ENCODE measurements at places on chromosomes 2 and 18.

- no peak for DNase-seq
Measured at GRCh38 chr2:47035615-47036488, 119.3 kb downstream of the STPG4 start.

DNA sequence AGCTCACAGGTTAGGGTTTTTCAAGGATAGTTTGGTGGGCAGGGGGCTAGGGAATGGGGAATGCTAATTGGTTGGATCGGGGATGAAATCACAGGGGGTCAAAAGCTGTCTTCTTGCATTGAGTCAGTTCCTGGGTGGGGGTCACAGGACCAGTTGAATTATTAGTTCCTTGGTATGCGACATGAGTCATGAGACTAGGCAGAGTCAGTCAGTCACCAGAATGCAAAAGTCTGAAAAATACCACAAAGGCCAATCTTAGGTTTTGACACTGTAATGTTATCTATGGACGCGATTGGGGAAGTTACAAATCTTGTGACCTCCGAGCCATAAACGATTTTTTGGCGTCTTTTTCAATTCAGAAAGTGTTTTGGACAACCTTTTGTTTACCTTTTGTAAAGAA, 101.2 kb downstream of the ZNF519 start:
- DNase-seq, result no peak

DNA sequence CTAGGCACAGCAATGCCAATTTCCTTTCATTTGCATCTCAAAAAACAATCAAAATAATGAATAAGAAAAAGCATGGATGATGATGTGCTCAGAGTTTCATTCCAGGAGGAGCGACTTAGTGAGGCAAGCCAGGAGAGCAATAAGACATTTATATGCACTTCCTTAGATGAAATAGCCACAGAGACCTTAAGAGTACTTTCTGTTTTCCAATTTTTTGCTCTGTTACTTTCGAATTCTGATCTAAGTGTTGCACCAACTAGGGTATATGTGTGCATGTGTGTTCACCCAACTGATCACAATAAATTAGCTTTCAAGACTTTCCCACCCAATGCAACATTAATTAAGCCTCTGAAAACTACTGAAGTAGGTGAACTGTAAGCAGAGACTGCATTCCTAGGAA, 709 bp downstream of the RAB27B start:
- no peak for DNase-seq

GRCh38 chr2:160039166-160039903, 23.1 kb downstream of the PLA2R1 start:
- no peak for DNase-seq

- no peak for DNase-seq
Measured at GRCh38 chr2:82599021-82599420, 1860.1 kb downstream of the SUCLG1 start.

DNA sequence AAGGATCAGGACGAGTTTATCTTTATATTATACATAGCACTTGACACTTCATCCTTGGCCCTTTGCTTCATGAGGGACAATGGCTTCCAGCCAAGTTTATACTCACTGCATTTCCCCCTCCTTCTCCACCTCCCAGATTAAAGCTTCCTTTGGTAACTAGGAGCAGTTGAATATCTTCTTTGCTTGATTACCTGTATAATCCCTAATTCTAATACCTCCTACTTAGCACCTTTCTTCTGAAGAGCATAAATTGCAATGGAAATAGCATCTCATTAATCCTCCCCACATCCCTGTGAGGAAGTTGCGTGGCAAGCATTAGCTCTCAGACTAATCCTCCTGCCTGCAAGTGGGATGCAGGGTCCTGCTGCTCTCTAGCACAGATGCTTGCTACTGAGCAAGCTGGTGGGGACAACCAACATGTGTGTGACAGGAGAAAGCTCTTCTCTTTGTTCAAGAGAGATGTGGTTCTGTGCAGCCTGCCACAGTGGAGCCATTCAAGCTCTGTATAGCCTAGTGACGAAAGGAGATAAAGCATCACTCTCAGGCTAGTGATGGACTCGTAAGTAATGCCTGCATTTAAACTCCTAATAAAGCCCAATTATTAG, 19.1 kb downstream of the KLHL14 start:
- DNase-seq, result no peak

DNA sequence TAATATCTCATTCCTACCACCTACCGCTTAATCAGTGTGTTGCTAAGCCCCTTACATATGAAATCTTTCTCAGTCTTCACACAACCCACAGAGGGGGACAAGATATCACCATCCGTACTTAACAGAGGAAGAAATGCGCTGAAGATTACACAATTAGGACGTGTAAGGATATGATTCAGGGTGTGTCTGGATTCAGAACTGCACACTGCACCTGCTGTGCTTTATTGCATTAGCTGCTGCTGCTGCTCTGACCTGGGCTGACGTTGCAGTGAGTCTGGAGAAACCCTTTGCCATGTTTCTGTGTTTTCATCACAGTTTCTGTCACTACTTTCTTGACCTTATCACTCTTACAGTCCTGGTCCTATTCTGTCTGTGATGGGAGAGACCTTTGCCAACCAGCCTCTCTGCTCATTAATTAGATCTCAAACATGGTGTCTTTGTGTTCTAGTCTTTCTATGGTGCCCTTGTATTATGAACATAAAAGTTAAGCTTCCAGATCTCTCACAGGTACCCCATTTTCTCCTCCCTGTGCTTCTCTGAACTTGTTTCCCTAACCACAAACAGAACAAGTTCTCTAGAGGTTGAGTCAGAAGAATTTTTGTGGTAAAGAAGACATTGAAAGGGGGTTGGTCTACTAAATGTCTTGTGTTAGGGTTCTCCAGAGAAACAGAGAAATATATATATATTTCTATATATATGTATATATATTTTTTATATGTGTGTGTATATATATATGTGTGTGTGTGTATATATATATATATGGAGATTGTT, 92.9 kb upstream of the CYP1B1 start:
- no peak for DNase-seq

GRCh38 chr18:13452871-13453680, 234.5 kb downstream of the LDLRAD4 start:
- no peak for DNase-seq

DNA sequence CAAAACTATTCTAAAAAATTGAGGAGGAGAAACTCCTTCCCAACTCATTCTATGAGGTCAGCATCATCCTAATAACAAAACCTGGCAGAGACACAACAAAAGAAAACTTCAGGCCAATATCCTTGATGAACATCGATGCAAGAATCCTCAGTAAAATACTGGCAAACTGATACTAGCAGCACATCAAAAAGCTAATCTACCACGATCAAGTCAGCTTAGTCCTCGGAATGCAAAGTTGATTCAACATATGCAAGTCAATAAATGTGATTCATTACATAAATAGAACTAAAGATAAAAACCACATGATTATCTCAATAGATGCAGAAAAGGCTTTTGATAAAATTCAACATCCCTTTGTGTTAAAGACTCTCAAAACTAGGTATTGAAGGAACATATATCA, 63.1 kb downstream of the EHBP1 start:
- no peak for DNase-seq

- no peak for DNase-seq
Measured at GRCh38 chr2:128424406-128425171, 105.9 kb upstream of the HS6ST1 start.

GRCh38 chr2:7530001-7530400, 612.8 kb downstream of the RNF144A start:
- no peak for DNase-seq

- DNase-seq, result no peak
Measured at GRCh38 chr2:207950063-207950760, 75.1 kb downstream of the PLEKHM3 start.

DNA sequence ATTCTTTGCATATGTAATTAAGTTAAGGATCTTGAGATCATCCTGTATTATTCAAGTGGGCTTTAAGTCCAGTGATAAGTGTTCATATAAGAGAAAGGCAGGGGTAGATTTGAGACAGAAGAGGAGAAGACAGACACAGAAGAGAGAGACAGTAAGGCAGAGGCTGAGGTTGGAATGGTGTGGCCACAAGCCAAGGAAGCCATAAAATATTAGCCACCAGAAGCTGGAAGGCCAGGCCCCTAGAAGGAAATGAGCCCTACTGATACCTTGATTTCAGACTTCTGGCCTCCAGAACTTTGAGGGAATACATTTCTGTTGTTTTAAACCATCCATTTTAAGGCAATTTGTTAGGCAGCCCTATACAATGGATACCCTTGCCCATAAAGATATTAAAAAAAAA, 66.9 kb upstream of the DLX2 start:
- DNase-seq, result no peak

DNA sequence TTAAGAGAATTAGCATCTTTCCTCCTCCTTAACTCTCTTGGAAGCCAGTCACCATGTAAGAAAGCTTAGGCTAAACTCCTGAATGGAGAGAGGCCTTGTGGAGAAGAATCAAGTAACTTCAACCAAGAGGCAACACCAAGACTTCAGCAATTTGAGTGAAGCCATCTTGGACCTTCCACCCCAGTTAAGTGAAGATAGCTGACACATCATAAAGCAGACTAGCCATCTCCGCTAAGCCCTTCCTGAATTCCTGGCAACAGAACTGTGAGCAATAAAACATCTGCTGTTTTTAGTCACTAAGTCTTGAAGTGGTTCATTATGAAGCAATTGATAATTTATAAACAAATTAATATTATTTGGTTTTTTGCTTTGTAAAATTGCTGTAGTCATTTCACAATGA, 1.5 kb upstream of the ZNF397 start:
- no peak for DNase-seq

DNA sequence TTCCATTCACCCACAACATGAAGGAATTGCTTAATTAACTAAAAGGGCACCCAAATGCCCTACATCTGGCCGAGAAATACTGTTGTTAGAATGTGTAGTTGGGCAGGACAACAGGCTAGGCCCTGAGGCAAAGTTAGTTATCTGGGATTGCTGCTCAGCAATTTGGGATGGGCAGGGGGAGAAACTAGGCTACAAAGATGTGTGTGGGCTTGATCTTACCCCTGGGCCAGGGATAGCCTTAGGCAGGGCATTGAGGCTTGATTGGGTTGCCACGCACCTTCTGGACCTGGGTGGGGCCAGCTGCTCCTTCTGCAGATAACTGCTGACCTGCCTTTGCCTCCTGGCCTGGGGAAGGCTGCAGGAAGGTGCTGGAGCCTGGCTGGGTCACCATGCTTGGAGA, 9.4 kb downstream of the IL18RAP start:
- DNase-seq, result no peak

- DNase-seq, result no peak
Measured at GRCh38 chr2:144307711-144308110, 212.2 kb downstream of the ZEB2 start.

GRCh38 chr2:234165421-234165820, 114.9 kb downstream of the SPP2 start:
- DNase-seq, result no peak

GRCh38 chr2:208285853-208286252, 19.8 kb downstream of the PIKFYVE start:
- no peak for DNase-seq

- DNase-seq, result no peak
Measured at GRCh38 chr18:365651-366050, 97.8 kb upstream of the THOC1 start.

DNA sequence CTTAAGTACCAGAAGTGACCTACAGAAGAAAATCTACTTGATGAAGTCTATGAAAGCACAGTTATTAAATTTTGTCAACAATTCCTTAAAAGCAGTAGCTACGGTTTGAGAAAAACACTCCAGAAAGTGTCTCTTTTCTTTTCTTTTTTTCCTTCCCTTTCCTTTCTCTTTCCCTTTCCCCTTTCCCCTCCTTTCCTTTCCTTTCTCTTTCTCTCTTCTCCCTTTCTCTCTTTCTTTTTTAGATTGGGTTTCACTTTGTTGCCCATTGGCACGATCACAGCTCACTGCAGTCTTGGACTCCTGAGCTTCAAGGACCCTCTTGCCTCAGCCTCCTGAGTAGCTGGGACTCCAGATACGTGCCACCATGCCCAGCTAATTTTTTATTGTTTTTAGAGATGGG, 2.6 kb upstream of the ALMS1 start:
- DNase-seq, result no peak

DNA sequence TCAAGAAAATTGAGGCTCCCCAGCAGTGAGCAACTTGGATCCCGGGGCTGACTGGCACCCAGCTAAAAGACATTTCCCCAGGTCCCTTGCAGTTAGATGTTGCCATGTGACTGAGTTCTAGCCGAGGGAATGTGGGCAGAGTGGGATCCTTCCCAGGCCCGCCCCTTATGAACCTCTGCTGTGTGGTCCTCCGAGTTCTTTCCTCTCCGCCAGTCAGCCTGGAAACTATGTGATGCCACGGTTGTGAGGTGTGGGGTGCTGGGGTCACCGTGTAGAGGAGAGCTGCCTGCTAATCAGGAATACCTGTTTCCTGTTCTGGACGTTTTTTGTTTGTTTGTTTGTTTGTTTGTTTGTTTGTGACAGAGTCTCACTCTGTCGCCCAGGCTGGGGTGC, 45.5 kb downstream of the TMEM37 start:
- DNase-seq, result no peak

DNA sequence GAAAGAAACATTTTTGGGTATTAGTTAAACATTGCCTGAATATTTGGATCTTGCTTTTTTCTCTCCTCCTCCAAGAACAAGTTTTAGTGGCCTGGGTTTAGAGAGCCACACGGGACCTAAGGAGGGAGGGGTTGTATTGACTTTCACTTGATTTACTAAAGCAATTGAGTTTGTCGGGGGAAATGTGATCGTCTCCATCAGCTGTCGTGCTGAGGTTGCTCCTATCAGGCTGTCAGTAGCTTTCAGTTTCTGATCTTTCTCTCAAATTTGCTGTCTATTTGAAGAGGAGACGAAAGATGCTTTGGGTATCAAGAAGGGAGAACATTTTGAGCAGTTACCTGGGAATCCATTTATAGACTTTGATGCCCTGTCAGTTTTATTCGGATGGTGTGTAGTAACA, 106.0 kb downstream of the SETBP1 start:
- no peak for DNase-seq

DNA sequence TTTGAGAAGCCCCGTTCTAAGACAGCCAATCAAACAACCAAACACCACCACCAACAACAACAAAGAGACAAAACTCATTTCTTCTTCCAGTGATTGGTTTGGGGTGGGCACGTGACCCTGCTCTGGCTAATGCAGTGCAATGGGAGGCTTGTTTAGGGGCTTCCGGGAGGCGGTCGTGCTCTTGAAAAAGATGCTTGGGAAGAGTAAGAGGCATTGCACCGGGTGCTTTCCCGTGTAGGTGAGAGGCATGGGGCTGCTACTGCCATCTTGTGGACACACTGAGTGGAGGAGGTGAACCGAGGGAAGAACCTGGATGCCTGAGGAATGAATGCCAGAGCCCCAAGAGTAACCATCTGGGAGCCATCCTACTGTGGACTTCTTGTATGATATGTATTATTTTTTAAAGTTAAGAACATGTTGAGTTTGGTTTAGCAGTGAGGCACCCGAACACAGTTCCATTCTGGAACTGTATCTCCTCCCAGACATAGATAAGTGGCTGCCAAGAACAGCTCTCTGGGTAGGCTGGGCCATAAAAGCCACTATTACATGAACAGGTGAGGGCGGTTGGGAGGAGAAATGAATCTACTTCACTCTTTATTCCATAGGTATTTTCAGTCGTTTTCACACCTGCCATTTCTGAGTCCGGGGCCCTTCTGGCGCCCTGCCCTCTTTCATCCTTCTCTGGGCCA, 19.1 kb upstream of the ARHGAP25 start:
- DNase-seq, result no peak

Measured in anterior cingulate cortex (tissue), 58 donors.